NCI-H187 treated with DMSO at 0.1 percent for 48 hours (cell line): ENCODE measurements at places on chromosomes 5 and 9.

DNA sequence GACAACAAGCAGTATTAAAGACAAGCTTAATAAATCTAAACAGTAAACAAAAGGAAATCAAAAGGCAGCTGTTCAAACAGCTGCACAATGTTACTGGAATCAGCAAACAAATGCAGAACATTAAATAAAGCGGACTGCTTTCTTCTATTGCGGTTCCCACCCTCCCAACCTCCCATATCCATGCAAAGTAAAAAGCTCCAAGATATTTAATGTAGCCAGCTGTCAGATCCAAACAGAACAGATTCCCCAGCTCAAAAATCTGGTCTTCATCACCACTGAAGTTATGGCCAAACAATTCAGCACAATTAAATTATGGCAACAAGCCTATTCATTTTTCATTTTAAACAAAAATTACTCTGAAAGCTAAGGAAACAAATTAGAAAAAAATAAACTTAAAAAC, 75.9 kb downstream of the SLC38A9 start:
- DNase-seq = no peak

GRCh38 chr9:87786876-87787275, 61.0 kb downstream of the CTSL start:
- no peak for DNase-seq

DNA sequence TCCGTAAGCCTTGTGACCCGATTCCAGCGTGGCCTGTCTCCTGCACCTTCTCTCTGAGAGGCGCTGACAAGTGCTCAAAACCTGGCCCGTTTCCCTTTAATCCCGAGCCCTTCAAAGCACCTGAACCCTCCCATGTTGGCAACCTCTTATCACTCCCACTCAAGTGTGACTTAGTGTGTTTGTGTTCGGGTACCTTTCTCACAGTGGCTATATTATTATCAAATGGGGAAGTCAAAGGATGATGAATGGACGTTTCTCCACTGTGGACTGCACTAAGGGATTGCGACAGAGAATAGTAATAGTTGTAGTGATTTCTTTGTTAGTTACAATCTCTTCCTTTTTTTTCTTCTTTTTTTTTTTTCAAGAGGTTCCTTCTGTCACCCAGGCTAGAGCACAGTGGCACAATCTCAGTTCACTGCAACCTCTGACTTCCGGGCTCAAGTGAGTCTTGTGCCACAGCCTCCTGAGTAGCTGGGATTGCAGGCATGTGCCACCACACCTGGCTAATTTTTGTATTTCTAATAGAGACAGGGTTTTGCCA, 65.4 kb upstream of the TNFSF8 start:
- DNase-seq = peak; percentile 63

DNA sequence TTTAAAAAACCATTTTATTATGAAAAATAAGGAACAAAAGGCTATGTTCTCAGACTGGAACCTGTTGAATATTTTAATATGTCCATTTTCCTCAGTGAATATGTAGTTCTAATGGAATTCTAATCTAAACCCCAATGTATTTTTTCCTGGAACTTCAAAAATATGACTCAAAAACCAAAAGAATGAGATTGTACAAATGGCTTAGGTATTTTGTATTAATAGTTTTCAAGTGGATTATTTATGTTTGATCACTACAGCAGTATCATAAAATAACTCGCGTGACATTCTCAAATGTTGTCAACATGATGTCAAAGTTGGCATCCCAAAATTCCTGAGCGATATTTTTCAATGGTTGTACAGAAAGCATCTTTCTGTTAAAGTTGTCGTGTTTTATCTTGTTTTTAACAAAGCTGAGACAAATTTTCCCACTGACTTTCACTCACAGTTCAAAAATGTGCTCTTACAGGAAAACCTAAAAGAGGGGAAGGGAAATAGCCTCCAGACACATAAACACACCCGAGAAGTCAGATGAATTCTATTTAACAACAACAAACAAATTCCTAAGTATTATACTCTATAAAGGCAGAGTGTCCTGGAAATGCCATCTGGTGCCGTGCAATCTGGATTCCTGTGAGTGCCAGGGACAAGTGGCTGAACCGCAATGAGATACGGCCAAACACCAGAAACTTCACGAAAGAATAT, 68.1 kb upstream of the TAS2R1 start:
- DNase-seq = no peak

DNA sequence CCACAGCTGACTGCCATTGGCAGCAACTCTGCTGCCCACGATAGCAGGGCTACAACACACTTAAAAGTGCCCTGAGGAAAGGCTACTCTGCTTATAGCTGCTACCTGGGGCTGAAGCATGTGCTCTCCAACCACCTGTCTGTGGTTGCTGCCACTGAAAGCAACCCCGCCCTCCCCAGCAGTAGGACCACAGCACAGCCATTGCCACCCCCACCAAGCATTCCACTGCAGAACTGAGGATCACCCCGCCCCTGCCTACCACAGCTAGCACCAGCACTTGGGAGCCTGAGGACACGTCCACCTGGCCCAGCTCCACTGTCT, 85.8 kb downstream of the LPAR1 start:
- no peak for DNase-seq

- no peak for DNase-seq
Observed at GRCh38 chr9:124394167-124394566, 21.1 kb downstream of the PSMB7 start.

DNA sequence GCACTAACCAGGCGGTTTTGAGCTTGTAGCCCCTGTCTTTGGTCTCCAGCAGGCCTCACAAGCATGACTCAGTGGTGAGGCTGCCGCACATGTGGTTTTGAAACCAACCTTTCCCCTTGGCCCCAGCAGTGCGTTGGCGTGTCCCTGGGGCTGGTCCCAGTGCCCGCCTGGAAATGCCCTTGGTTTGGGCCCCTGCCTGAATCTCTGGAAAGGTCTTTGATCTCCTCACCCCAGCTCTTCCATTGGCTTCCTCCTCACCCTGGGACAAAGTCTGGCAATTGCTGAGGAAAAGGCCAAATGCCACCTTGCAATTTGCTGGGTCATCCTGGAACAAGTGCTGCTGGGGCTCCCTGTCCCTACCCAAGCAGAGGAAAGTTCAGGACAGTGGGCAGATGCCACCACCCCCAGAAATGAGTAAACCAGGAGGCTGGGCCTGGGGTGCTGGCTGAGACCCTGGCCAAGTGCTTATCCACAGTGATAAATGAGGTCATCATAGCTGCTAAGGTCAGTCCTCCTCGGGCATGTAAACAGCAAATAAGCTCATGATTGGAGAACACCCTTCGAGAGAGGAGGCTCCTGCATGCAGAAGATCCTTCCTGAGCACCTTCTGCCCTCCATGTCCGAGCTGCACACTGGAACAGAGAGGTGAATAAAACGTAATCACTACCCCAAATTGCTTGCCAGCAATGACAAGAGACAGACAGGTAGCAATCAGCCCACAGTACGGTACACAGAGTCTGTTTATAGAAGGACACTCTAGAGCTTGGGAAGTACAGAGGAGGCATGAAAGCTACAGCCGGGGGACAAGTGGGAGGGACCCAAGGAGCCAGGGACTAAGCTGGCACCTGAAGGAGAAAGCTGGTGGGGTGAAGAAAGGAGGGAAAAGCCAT, 98.9 kb upstream of the CPEB4 start:
- DNase-seq = no peak

DNA sequence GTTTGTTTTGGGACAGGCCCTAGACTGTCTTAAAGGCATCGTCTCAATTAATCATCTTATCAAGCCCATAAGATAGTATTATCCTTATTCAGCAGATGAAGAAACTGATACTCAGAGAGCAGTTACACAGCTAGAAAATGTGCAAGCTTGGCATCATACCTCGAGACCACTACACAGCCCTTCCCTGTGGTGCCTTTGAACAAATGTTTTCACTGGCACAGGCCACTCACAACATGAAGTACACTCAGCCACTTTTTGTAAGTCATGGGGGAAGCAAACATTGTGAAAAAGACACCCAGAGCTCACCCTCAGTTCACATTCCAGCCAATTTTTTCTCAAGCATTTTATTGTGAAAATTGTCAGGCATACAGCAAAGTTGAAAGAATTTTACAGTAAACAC, 122.5 kb downstream of the WDR41 start:
- no peak for DNase-seq

DNA sequence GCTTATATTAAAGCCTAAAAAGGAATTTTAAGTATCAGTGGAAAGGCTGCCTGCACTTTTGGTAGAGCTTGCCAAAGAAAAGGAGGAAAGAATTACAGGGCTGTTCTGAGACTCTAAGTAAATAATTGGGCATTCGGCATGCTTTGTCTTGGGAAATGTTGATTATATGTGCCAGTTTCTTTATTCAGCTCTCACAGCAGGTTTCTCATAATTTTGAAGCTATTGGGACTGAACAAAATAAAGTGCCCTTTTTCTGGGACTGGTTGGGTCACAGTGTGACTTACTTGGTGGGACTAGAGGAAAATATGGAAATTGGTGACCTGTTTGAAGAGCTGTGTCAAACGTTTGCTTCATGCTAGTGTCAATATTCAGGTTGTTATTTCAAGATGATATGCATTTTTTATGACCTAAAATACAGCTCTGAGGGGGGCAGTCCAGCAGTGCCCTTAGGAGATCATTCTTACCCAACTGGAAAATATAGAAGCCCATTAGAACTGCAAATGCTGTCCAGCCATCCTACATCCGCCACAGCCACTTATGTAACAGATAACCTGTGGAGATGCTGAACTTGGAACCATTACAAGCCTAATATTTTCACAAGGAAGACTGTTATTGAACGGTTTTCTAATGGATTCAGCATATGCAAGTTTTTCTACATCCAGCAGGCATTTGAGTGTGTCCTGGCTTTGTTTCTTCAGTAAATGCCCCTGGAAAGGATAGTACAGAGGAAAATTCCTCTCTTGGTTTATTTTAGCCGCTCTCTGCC, 122.4 kb downstream of the SNCAIP start:
- no peak for DNase-seq

DNA sequence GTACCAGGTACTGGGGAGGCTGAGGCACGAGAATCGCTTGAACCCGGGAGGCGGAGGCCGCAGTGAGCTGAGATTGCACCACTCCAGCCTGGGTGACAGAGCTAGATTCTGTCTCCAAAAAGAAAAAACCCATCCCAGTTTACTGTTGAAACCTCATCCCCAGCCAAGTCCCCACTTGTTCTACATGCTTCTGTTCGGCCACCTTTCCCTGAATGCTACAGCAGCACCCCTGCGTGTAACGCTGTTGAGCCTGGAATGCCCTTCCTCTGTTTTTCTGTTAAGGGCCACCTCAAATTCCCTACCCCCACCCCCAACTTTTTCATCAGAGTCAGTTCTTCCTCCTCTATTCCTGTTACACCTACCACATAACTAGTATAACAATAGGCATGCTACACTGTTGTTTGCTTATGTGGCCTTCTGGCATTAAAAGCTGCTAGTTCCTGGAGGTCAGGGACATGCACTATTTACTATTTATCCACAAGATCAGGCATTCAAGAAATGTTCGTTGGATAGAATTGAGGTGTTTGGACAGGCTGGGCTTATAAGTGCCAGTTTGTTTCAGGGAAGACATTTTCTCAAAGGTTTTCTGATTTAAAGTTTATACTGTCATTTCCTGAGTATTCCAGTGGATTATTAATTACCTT, 47.1 kb upstream of the C5orf47 start:
- DNase-seq = no peak

DNA sequence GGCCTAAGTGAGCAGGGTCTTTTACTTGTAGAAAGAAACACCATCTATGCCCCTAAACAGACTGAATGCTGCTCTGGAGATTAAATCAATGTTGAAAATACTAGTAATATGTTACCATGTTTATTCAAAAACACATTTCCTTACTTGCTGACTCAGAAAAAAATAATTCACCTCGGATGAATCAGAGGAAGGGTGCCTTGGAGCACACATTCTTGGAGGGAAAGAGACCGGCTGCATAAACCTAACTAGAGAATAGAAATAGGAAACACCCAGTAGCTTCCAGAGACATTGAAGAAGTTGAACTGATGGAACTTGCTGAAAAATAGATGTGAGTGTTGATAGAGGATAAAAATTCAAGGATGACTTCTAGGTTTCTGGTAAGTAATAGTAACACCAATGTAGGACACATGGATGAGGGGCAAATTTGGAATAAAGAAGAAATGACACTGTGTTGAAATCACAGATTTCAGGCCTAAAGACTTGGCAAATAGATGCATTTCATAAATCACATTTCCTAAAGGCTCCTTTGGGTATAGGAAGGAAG, 76.9 kb upstream of the MINAR2 start:
- no peak for DNase-seq

DNA sequence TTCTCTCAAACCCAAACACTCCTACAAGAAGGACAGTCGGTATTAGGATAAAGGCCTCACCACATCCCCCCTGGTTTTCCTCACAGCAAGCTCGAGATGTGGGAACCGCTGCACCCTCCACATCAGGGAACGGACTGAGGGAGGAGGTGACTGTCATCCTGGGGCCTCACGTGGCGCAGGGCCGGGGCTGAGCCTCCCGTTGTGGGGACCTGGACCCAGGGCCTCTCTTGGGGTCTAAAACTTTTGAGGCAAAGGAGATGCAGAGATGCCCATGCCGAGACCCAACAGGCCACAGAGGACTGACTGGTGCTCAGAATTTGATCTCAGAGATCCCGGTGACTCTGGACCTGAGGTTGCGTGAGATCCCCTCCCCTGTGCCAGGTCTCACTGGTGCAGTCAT, 72.7 kb downstream of the MRPL36 start:
- no peak for DNase-seq

DNA sequence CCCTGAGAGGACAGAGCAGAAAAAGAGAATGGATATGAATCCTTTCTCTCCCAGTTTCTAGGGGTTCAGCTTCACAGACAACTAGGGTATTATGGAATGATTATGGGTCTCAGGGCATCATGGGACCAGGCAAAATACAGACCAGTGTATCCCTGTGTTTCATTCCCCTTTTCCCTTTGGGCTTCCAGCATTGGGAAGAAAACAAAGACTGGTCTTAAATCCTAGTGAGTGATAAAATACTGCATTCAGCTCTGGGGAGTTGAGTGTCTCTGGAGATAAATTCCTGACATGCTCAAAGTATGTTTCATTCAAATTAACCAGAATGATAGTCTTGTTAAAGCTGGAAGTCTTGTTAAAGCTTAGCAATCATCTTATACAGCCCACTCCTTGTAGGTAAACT, 2.4 kb upstream of the POU4F3 start:
- no peak for DNase-seq

- DNase-seq = no peak
Observed at GRCh38 chr9:113298311-113298710, 4.9 kb downstream of the RNF183 start.

GRCh38 chr5:14250748-14251701, 107.9 kb downstream of the TRIO start:
- no peak for DNase-seq

GRCh38 chr9:93592643-93593021, 16.2 kb downstream of the PHF2 start:
- DNase-seq = no peak

DNA sequence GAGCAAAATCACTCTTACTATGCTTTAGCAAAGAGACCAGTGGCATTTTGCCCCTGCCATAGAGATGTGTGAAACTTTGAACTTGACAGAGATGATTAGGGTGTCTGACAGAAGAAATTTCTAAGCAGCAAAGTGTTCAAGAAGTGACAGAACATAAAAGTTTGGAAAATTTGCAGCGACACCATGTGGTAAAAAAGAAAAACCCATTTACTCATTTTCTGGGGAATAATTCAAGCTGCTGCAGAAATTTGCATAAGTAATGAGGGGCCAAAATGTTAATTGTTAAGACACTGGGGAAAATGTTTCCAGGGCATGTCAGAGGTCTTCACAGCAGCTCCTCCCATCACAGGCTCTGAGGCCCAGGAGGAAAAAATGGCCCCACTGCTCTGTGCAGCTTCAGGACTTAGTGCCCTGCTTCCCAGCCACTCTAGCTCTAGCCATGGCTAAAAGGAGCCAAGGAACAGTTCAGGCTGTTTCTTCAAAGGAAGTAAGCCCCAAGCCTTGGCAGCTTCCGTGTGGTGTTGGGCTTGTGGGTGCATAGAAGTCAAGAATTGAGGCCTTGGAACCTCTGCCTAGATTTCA, 6.1 kb upstream of the AP3B1 start:
- DNase-seq = no peak
